ENCODE measurements at places on chromosomes 7 and 10.

- DNase-seq: peak; percentile 88
These were observed 255.7 kb upstream of the MKLN1 start for GRCh38 chr7:131071786-131072504.

DNA sequence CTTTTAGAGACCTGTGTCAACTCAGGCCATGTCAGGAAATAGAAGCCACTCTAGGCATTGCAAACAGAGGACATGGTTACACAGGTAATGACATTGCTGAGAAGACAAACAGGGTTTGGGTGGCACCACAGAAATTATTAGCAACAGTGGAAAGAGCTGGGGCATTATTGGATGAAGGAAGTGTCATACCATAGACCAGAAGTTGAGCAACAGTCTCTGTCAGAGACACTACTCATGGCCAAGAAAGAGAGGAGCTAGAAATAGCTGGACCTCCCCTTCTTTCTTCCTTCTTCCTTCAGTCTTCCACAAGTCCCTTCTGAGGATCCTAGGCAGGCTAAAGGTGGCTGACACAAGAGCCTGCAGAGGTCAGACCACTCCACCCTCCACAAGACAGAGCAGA lies 4.2 kb upstream of the LIPA start:
- no peak for DNase-seq

- DNase-seq: peak; percentile 71
These were observed 133.8 kb downstream of the SEMA3A start for GRCh38 chr7:84060760-84061261.

DNA sequence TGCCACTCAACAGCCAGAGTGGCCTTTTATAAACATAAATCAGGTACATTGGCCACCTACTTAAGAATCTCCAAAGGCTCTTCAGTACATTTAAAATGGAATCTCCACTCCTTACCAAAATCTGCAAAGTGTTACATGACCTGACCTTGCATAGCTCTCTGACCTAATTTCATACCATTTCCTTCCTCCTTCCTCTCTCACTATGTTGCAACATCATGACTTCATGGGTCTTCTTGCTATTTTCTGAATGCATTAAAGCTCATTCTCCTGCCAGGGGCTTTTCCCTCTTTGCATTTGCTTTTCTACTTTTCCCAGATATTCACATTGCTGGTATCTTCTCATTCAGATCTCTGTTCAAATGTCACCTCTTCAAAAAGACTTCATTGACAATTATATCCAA lies 22.1 kb upstream of the PPP1R17 start:
- DNase-seq: no peak

GRCh38 chr10:71312811-71313789 lies 6.0 kb upstream of the SLC29A3 start:
- DNase-seq: peak; percentile 54

DNA sequence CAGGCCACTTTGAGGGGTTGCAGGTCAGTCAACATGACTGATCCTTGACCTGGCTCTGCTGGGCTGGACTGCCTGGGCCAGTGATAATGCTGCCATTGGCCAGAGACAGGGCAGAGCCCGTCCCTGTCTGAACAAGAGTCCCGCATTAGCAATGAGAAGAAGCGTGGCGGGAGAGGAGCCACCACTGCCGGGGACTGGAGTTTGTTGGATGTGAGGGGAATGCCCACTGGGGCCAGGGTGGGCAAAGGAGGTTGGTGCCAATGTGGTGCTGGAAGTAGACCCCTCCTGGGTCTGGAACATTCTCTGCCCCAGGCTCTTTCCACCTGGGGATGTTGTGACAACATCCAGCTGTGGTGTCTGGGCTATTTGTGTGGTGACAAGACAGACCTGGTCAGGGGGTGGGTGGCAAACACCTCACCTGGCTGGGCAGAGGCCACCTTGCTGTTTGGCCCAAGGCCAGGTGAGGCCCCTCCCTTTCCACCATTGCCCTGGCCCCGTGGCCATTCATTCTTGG lies 7.6 kb downstream of the SAP25 start:
- no peak for DNase-seq

GRCh38 chr7:80918909-80919721 lies at the start of gene SEMA3C:
Gene SEMA3C (minus strand): TSS chr7:80919051. CDS start chr7:80916781, 2,270 bp downstream.
- DNase-seq: peak; percentile 98

- DNase-seq: no peak
These were observed 48.2 kb downstream of the SMURF1 start for GRCh38 chr7:99095698-99096097.

DNA sequence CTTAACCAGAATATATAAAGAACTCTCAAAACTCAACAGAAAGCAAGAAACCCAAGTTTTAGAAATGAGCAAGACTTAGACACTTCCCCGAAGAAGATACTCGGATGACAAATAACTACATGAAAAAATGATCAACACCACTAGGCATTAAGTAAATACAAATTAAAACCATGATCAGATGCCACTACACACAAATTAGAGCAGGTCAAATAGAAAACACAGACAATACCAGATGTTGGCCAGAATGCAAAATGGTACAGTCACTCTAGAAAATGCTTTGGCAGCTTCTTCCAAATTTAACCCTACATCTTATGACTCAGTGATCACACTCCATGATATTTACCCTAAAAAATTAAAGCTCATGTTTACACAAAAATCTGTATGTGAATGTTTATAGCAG lies 18.4 kb downstream of the TMEM176A start:
- no peak for DNase-seq

- DNase-seq: no peak
These were observed 608.9 kb downstream of the PTPRN2 start for GRCh38 chr7:157978766-157979165.

GRCh38 chr7:36490419-36490830 lies 100.8 kb downstream of the ANLN start:
- DNase-seq: peak; percentile 34

GRCh38 chr10:6124666-6125065 lies 35.8 kb downstream of the RBM17 start:
- DNase-seq: no peak

GRCh38 chr10:36880898-36881297 lies 244.5 kb upstream of the ANKRD30A start:
- peak; percentile 29 for DNase-seq

GRCh38 chr7:96344236-96344635 lies 22.3 kb upstream of the SLC25A13 start:
- DNase-seq: no peak

DNA sequence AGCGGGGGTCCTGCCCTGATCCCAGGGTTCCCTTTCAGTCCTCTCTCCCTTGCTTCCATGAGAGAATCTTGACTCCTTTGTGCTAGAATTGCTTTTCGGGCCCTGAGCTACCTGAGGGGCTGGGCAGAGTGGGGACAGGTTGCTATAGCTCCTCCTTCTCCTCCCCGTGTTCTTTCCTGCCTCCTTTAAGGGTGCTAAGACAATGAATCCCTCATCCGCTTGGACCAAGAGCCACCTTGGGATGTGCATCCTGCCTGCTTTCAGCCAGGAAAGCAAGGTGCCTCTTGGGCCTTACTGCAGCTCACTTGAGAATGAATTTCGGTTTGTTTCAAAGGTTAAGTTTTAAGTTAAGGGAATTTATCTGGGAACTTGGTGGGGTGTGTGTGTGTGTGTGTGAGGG lies 53.6 kb downstream of the ADRA2A start:
- DNase-seq: no peak

- DNase-seq: no peak
These were observed 51.8 kb upstream of the MRLN start for GRCh38 chr10:59805014-59805413.

- no peak for DNase-seq
These were observed 320.0 kb downstream of the DOCK4 start for GRCh38 chr7:111886233-111886632.

GRCh38 chr7:152568972-152569371 lies 107.0 kb downstream of the XRCC2 start:
- no peak for DNase-seq

All from astrocyte of the spinal cord (primary cell).